ENCODE measurements at places on chromosomes 1 and 21.

GRCh38 chr1:19325958-19326747 is 14.0 kb downstream of the SLC66A1 start:
- DNase-seq = no peak

GRCh38 chr1:194787001-194787400 is 1600.6 kb upstream of the B3GALT2 start:
- no peak for DNase-seq

- no peak for DNase-seq
Observed at GRCh38 chr1:115274467-115274866, 63.6 kb downstream of the NGF start.

DNA sequence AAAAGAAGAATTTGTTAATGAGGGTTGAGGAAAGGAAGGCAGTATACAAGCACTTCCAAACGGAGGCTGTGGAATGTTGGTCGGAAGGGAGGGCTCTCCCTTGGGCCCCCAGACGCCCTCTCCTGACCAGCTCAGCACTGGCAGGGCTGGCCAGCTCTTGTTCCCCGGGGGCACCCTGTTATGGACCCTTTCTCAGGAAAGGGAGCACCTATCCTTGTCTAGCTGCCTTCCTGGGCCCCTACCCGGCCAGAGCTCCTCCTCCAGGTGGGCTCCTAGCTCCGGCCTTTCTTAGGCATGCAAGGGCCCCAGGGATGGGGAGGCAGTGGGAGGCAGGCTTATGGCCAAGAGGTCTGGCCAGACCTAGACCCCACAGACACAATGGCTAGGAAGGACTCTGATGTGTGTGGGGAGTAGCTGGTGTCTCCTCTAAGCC is 926 bp downstream of the BLACAT1 start:
- DNase-seq = no peak

GRCh38 chr21:43652616-43653015 is 6.7 kb downstream of the HSF2BP start:
- DNase-seq = no peak

GRCh38 chr1:67853704-67854103 is 20.4 kb upstream of the GNG12 start:
- DNase-seq = peak; percentile 86

GRCh38 chr1:240927821-240928220 is 315.9 kb upstream of the GREM2 start:
- no peak for DNase-seq

DNA sequence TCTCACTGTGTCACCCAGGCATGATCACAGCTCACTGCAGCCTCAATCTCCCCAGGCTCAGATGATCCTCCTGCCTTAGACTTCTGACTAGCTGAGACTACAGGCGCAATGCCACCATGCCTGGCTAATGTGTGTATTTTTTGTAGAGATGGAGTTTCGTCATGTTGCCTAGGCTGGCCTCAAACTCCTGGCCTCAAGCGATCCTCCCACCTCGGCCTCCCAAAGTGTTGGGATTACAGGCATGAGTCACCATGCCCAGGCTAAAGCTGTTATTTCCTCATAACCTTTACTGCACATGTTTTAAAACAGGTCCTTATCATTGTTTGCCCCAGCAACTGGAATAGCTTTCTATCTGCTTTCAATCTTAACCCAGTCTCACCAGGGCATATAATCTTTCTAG is 2.9 kb downstream of the SARS1 start:
- DNase-seq = no peak

DNA sequence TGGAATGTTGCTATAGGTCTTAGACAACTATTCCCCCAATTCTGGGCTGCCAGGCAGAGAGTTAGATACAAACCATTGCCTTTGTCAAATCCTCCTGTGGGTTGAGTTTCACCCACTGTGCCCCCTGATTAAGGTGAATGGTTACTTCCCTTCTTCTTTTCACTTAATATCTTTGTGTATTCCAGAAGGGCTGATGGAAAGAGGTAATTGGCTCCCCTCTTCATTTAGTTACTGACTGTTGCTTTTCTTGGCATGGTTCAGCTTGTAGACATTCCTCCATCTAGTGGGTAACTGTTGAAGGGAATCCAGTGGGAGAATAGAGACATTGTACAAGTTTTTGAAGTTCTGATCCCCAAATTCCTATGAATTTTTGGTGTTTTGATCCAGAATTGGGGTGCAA is 43.8 kb upstream of the MACF1 start:
- DNase-seq = no peak

DNA sequence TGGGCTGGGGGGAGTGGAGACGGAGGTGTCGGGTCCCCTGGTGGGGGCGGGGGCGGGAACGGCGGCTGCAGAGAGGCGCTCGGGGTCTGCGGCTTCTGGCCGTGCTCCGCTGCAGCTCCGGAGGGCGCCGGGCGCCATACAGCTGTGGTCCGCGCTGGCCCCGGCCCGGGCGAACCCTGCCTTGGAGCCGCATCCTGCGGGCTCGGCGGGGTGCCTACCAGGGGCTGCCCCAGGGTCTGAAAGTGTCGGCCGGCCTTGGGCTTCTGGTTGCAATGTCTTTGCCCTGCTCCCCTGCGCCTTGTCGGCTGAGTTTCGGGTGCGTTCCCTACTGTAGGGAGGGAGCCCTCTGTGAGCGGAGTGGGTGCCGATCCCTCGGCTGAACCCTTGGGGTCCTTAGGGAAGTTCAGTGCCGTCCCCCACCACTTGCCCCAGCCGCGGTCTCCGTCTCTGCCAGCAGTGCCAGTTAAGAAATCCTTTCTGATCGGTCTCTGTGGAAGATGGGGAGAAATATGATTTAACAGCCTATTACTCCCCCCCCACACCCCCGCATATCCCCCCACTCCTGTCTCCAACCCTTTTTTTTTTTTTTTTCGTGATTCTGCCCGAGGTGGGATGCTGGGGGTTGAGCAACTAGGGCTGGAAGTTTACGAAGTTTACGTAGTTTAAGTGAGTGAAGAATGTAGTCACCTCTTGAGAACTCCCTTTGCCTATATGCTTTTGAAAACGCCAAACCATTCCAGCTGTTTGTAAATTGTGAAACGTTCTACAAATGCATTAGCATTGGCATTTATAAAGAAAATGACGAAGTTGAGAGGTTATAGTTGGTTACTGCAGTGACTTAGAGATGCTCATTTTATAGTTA is 588 bp downstream of the NEXN start:
- peak; percentile 45 for DNase-seq

DNA sequence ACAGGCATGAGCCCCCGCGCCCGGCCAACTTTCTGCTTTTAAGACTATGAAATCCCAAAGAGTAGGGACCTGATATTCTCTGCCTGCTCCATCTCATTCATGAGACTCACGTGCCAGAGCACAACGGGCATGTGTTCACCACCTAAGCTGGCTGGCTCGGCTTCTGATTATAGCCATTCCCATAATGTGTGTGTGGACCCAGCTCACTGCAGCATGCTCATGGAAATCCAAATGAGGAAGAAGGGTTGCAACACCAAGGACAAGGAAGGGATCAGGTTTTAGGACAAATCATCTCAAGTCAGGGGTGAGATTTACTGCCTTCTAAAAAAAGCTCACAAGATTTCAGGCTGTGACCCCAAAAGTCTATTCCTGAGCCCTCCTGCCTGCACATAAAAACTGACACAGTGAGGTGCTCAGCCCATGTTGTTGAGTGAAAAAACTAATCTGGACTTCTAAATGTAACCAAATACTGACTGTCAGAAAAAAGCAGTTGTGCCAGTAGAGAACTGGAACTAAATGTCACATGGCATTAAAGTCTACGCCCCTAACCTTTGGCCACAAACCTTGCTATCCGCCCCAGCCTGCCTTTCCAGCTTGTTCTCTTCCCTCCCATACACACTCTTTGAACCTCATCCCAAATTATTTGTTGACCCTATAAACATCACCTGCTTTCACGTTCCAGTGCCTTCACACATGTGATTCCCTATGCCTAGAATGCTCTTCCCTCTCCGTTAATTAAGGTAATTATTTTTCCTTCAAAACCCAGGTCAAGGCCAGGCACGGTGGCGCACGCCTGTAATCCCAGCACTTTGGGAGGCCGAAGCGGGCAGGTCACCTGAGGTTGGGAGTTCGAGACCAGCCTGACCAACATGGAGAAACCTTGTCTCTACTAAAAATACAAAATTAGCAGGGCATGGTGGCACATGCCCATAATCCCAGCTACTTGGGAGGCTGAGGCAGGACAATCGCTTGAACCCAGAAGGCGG is 9.1 kb upstream of the COA7 start:
- no peak for DNase-seq

DNA sequence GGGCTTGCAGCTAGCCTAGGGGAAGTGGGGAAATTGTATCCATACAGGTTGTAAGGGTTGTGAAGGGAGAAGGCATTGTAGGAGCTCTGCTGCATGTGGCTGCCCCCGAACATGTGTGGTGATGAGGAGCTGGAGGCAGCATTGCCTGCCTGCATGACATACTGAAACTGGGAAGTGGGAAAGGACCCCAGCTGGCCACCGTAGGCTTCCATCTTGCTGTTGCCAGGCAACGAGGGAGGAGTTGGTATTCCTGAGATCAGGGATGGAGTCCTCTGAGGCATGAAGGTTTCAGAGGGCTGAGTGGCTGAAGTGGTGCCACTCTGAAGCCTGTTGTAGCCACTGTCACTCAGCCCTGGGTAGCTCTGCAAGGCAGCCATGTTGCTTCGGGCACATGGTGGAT is 103.2 kb downstream of the TBX15 start:
- no peak for DNase-seq

All from AG08395 (cell line).